ENCODE measurements at places on chromosomes 6 and 20. TPM values are rescaled to one million over a fixed set of nuclear protein-coding genes. Genes with fewer than 3 reads are reported as not detected.
A peak's percentile ranks its signal among the peaks of the same experiment; 100 is the strongest.

- no peak for DNase-seq
Observed at GRCh38 chr6:13865141-13865540, 50.8 kb upstream of the MCUR1 start.

Gene ZNF311
- total RNA-seq, result 0.63 TPM

Gene BTN1A1
- not detected for total RNA-seq

- DNase-seq, result no peak
Observed at GRCh38 chr6:46393940-46394337, 97.3 kb downstream of the RCAN2 start.

Gene MTCH1
- total RNA-seq, result 230 TPM

- no peak for DNase-seq
Observed at GRCh38 chr6:162184465-162184864, 543.1 kb downstream of the PRKN start.

Gene CLVS2
- not detected for total RNA-seq

DNA sequence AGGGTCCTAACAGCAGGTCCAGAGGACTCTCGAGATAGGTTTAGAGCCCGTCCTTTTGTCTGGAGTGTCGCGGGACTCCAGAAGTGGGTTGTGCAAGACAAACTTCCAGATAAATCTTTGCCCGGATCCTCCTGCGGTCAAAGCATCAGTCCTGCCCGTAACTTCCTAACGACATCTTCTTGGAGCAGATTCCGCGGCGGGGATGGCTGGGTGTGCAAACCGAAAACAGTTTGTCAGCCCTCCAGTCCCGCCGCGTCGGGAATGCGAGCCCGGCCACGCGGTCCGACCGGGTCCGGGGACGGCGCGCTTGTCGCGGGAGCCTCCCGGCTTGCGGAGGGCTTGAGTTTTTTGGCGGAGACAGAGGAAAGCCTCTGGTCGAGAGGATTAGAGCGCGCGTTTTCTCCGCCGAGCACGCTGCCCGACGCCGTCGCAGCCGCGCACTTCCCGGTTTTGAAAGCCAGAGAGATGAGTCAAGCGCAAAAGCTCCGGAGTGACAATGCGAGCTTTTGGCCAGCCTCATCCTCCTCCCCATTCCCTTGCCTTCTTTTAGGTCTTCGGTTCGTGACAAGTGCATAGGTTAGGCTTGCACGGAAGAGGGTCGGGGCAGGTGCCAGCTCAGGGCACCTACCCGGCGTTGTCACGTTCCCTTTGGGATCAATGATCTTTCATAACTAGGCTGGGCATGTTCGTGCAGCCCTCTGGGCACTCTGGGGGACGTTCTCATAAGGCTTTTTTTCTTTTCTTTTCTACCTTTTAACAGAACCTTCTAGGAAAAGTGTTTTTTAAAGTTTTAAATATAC lies 91.3 kb upstream of the PRDM1 start:
- peak; percentile 40 for DNase-seq

DNA sequence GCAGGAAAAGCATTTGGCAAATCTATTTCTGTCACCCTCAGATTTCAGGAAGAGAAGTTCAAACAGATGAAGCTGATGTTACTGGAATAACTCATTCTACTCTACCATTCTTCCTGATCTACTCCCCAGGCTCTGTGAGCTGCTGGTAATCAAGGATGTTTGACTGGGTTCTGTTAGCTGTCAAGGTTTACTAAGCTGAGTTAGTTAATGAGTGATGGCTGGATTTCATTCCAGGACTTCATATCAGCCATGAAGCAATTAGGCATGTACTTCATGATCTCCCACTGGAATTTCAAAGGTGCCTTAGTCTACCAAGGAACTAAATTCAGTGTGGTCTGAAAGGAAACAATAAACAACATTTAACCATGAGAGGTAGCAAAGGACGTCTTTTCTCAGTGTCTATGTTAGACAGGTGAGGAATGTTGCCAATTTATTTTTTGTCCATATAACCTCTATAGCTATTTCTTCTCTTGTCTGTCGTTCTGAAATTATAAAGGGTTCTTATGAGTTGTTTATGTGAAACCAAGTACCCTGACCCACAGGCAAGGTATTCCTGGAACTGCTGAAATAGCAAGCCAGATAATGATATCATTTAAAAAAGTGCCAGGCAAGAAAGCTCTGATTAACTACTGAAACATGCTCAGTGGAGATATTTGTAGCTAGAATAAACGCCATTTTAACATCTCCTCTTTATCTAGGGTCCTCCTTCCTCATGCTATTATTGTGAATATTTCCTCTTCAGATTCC lies 112.9 kb downstream of the BACH2 start:
- no peak for DNase-seq

- no peak for DNase-seq
Observed at GRCh38 chr6:11370191-11371018, 137.9 kb upstream of the NEDD9 start.

DNA sequence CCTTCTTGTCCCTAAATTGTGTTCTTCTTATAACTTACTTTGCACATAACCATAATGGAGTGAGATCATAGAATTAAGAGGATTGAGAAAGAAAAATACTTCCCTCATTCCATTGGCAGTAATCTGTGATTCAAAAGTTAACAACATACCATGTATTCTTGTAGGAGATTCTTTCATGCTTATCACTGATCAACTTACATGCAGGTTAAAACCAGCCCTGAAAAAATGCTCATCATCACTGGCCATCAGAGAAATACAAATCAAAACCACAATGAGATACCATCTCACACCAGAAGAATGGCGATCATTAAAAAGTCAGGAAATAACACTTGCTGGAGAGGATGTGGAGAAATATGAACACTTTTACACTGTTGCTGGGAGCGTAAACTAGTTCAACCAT lies 36.5 kb upstream of the GFRAL start:
- no peak for DNase-seq

DNA sequence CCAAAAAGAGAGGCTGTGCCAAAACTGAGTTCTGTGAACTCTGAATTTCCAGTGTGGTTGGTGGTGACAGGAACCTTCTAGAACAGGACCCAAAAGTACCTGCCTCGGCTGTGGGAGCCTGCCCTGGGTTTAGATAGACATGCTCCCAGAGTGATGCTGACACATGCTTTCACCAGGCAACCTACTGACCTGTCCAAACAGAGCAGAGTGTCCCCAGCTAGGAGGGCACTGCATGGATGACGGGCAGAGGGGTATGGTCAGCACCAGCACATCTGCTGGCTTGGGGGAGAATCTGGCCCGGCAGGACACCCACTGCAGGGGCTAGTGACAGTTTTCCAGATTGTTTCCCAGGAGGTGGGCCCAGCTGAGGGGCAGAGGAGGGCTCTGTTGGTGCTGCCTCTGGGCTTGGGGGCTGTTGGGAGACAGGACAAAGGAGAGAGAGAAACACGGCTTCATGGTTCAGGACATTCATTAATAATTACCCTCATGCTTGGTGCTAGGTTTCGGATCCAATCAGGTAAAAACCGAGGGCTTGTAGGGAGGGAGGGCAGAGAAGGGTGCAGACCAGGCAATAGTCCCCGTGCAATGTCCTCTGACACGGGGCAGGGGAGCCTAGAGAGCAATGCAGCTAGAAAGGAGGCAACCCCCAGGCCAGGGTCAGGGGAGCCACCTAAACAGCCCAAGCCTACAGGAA lies 15.0 kb downstream of the KCNK5 start:
- no peak for DNase-seq

All from omental fat pad (tissue), 4 donors.